ENCODE measurements at places on chromosomes 11 and 22.

DNA sequence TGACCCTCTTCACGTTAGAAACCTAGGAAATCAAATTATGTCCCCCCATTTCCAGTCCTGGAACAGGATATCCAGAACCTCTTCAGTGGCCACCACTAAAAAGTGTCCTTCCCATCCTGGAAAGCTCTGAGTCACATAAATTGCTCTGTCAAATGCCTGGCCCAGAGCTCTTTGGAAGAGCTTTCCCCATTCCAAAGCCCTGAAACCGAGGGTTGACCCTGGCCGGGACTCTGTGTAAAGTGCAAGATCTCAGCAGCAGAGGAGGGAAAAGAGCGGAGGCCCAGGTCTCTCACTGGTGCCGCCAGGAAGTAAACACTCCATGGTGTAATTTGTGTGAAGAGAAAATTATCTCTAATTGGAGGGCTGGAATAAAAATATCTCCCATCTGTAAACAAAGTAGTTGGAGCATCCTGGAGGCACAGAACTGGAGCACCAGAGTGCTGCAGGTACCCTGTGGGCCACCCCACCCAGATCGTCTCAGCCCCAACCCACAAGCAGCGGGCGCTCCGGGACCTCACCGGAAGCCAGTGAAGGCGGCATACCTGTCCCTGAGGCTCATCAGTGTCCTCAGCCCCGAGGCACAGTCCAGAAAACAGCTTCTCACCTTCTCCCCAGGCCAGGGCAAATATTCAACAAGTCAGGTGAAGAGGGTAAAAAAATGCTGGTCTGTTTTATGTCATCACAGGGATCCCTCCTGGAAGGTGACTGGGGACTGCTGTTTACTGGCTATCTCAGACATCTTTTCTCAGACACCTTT, 4.7 kb upstream of the JAM3 start:
- no peak for DNase-seq

DNA sequence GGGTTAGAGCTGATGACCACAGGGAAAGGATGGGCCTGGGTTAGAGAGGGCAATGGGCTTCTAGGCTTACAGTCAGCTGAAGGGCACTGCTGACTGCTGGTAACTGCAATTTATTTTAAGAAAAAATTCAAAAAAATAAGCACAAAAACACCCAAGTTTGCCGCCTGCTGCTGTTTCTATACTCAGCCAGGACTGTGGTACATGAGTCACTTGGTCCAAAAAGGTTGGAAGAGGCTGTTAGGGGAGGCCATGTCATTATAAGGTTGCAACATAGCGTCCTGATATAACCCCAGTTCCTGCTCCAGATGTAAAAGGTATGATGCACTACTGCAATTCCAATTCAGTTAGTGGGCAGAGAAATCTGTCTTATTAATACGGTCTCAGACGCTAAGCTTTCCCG, 98.9 kb downstream of the ETS1 start:
- no peak for DNase-seq

DNA sequence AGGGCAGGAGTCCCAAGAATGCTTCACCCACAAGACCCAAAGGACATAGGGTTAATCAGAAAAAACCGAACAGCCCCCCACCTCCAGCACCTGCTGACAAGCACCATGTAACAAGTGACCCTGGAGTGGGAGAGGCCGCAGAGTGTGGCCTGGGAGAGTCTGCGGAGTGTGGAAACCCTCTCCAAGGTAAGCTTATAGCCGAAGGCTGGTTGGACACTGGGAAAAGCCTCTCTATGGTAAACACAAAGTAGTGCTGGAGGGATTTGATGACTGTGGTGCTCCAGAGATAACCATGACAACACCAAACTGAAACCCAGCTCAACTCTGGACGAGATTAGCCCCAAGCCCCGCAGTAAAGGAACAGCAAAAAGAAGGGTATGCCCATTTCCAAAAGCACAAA, 19.2 kb downstream of the ASCL2 start:
- DNase-seq = no peak

- DNase-seq = peak; percentile 13
Observed at GRCh38 chr11:100930185-100930778, 199.3 kb downstream of the PGR start.

GRCh38 chr11:65891219-65892136, 1.0 kb downstream of the CCDC85B start:
- DNase-seq = no peak

DNA sequence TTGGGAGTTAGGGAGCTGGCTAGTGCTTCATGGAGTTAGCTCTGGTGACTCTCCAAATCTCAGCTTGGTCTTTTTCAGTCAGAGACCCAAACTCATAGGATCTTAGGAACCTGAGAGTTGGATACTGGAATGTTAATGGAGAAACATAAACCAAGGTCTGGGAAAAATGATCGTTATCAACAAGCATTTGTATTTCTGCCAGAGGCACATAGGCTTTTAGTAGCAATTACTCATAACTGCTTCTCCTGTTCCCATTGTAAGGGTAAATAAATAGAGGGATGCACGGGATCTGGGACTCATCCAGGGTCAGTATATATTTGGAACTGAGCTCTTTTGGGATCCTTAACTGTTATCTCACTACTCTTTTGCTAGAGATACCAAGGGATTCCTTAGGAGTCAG, 4.8 kb downstream of the BARX2 start:
- no peak for DNase-seq

DNA sequence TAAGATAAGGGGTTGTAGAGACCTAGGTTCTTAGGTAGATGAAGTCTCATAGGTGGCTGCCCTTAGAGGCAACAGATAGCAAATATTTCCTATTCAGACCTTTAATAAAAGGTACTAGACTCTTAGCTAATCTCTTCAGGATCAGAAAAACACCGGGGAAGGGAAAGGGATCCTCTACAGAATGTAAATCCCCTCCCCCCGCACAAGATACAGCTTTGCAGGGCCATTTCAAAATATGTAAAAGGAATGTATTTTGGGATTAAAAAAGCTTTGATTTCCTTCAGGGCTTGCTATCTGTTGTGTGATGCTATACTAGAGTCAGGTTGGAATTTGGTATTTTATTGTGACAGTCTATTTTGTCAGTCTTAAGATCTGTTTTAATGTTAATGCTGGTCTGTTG, 113.2 kb downstream of the SWAP70 start:
- DNase-seq = no peak

- no peak for DNase-seq
Observed at GRCh38 chr11:72102631-72102945, 509 bp downstream of the LAMTOR1 start.

Data from NCI-H1694 (cell line).